ENCODE measurements at places on chromosomes 3 and 15.

DNA sequence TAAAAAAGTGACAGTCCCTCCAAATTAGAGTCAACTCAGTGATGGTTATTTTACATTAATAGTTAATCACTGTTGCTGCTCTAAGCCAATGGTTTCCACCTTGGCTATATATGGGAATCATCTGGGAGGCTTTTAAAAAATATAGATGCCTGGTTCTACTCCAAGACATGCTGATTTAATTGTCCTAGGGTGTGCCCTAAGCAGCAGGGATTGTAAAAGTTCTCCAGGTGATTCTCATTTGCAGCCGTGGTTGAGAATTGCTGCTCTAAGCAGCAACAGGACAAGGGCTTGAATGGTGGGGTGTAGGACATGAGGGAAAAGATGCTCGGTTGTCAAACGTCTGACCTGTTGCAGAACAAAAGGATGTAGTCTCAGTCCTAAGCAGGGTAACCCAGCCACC is 405.1 kb upstream of the MCTP2 start:
- DNase-seq, result no peak

GRCh38 chr3:182892226-182892625 is 88.1 kb downstream of the DCUN1D1 start:
- DNase-seq, result no peak

DNA sequence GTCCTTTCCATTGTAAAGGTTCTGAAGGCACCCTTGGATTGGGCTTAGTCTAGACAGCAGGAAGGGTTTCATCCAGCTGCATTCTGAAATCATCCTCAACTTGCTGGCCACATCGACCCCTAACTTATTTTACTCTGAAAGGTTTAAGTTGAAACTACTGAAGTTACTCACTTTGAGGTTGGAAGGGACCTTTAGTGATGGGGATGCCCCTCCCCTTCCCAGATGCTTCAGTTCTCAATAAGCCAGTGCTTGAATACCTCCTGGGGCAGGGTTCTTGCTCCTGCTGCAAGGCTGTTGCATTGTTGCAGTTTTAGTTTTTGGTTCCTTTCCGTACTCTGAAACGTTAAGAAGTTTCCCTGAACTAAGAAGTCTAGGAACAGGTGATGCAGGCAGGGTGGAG is 26.4 kb downstream of the FGD5 start:
- DNase-seq, result no peak

- no peak for DNase-seq
Measured at GRCh38 chr15:92291900-92292299, 101.8 kb upstream of the ST8SIA2 start.

DNA sequence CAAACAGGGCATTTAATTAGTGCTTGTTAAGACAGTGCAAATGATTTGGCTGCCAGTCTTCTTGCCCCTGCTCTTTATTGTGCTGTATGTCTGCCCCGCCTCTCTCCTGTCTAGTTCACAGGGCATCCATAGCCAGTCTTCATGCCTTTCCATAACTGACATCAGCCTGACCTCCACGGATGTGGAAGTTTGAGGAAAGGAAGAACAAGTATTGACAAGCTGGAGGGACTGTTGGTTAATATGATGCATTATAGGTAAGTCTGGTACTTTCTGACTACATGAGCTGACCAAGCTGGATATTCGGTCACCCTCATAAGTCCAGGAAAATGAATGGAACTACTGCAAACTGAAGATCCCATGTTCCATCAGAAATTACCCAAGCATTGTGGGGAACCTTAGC is 325.9 kb downstream of the TIGIT start:
- DNase-seq, result no peak

DNA sequence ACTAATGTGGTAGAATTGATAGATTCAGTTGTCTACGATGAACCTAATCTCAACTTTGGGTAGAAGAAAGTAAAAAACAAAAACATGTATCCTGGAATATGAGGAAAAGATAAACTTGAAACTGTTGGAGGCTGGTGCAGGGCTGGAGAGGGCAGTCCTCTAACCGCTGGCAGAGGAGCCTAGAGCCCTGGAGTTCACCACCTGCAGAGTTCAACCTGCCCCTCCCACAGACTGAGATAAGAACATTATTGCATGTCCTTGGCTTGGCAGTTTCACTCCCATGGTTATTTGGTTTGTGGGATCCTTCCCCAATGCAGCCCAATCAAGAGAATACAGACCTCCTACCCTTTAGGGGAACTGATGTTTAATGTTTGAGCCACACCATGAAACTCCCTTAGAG is 53.2 kb upstream of the GATM start:
- no peak for DNase-seq

DNA sequence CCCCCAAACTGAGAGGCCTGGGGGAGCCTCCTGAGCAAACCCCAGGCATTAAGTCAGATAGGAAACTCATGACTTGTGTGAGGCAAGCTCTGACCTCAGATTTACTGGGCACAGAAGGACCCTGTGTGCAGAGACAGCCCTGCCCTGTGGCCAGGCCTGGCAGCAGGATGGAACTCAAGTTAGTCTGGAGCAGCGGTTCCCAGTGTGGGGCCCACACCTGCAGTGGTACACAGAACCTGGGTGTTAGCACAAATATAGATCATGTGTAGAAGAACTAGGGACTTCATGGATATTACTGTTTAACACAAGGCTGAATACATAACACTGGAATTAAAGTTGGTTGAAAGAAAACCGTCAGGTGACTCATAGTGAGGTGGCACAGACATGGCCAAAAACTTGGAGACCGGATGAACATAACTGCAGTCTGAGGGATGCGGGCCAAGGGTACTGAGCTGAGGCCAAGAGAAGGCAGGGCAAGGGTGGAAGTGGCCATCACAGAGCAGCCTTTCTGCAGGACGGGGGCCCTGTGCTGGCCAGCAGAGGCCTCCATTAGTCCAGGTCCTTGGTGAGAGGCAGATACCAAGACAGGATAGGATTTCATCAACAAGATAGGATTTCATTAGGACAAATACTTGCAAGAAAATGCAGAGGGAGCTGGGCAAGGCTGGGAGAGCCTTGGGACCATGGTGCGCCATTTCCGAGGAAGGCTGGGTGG is 40.9 kb downstream of the IRAK2 start:
- no peak for DNase-seq

GRCh38 chr3:174846055-174846454 is 13.1 kb upstream of the NAALADL2 start:
- no peak for DNase-seq

DNA sequence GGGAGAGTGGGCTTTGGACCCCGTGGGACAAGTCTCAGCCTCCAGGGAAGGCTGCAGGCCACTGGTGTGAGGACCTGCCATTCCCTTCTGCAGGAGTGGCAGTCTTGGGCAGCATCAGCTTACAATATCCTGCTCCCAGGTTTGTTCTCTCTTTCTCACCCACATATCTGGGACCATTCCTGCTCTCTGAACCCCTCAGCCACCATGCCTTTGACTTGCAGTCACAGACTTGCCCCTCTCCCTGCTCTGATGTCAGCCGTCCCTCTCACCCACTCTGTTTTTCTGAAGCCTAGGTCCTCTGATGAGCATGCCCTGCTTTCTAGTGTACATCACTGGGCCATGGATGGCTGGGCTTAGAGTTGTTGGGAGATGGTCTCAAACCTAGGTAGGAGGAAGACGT is 282.1 kb downstream of the EPHB1 start:
- DNase-seq, result no peak

DNA sequence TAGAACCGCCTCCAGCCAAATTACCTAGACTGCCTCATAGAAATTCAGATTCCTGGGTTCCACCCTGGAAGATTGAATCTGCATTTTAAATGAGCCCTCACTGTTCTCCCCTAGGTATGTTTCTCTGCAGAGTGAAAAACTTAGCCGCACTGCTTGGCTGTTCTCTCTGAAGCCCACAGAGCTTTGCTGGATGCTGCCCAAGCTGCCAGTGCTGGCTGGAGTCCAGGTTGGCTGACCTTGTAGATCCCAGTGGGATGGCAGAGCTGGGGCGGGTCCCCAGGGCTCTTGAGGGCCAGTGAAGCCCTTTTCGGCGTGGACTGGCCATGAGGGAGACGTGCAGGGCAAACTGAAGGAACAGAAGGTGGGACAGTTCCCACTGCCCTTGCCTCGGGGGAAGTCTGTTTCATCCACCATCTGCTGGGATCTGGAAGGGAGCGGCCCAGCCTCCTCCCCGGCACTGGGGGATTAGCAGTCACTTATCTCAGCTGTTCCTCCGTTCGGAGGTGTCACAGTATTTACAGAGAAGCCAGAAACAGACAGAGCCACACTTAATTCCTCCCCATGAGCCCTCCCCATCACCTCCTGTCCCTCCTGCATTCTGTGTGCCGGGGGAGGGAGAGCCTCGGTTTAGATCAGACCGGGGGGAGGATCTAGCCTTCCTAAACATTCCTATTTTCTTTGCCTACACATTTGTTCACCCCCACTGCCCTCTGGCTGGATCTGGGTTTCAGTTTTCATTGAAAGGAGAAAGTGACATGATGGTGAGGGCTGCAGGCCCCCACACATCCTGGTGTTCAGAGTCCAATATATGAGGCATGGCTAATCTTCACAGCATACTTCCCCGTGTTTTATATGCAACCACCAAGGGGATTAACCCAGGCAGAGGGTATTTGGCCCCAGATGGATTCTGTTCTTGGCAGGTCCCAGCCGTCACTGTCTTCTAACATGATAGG is 4.1 kb upstream of the ACTC1 start:
- no peak for DNase-seq

DNA sequence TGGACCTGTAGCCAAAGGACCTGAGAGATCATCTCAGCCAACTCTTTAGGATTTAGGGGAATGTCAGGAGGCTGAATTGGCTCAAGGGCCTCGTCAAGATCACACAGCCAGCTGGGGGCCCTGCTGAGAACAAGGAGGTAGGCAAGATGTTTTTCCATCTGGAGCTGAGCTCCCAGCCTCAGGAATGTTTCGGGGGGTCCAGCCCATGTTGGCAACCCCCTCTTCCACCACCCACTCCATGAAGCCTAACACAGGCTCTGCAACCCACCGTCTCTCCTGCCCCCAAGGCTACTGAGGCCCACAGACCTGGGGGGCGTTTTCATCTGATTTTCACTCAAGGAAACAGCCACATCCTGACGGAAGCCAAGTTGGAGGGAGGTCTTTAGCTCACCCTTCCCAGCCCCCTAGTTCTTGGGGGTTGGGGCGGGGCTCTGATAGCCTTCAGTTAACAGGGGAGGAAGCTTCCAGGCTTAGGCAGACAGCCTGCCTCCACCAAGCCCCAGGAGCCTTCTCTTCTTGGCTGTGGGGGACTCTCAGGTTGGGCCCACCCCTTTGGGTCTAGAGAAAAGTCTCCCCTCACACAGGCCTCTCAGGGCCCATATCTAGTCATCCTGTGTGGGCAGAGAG is 48.8 kb downstream of the EPHB3 start:
- no peak for DNase-seq

DNA sequence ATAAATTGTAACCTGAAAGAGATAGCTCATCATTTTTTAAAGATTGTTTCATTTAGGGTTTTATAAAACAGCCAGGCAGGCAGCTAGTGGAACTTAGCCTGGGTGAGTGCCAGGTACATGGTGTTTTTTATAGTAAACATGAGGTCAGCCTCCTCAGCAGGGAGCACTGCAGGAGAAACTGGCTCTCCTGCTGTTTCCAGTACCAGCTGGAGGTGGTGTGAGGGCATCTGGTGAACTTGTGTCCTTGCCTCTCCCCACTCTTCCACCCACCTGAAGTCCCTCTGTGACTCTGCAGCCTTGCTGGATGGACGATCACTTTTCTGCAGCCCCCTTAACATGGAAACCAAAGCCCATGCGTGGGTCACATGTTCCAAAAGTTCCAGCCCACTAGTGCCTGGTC is 128.4 kb downstream of the FAM174B start:
- DNase-seq, result no peak

- DNase-seq, result no peak
Measured at GRCh38 chr3:44685128-44685800, 27.2 kb upstream of the ZNF502 start.

DNA sequence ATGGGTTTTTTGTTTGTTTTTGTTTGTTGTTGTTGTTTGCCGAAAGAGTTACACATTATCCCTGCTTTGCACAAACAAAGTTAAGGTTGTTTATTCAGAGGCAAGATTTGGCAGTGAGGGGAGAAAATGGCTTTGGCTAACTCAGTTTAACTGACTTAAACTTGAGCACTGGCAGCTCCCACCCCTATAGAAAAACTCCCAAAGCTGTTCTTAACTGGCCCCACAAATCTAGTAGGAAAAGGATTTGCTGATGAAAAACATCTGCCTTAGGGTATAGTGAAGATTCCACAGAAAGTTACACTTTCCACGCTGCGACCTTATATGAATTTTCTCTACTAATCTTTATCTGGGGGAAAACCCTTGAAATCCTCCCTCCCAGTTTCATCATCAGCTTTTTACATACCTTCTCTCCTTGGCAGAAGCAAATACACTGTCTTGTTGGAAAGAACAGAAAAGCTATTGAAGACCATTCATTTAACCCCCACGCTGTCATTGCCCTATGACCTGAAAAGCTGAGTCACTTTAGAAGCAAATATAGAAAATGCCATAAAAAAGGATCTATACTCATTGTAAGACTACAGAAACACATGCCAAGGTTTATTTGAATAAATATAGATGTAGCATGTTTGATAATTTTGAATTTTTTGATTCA is 551.7 kb downstream of the NR2F2 start:
- no peak for DNase-seq

- DNase-seq, result no peak
Measured at GRCh38 chr15:32918547-32918946, 200.7 kb downstream of the GREM1 start.

- DNase-seq, result no peak
Measured at GRCh38 chr3:72307438-72308115, 522.6 kb upstream of the PROK2 start.

GRCh38 chr3:56753206-56753820 is 48.4 kb downstream of the ARHGEF3 start:
- no peak for DNase-seq

- DNase-seq, result no peak
Measured at GRCh38 chr3:17213102-17213501, 328.3 kb downstream of the PLCL2 start.

All from activated T-helper 1 cell treated with anti-CD3 and anti-CD28 coated beads, Interleukin-2, amount 50 U/mL, for 16 hours (primary cell).